Activated naive CD8-positive, alpha-beta T cell treated with anti-CD3 and anti-CD28 coated beads for 36 hours (primary cell): ENCODE measurements at places on chromosomes 12 and 14.

DNA sequence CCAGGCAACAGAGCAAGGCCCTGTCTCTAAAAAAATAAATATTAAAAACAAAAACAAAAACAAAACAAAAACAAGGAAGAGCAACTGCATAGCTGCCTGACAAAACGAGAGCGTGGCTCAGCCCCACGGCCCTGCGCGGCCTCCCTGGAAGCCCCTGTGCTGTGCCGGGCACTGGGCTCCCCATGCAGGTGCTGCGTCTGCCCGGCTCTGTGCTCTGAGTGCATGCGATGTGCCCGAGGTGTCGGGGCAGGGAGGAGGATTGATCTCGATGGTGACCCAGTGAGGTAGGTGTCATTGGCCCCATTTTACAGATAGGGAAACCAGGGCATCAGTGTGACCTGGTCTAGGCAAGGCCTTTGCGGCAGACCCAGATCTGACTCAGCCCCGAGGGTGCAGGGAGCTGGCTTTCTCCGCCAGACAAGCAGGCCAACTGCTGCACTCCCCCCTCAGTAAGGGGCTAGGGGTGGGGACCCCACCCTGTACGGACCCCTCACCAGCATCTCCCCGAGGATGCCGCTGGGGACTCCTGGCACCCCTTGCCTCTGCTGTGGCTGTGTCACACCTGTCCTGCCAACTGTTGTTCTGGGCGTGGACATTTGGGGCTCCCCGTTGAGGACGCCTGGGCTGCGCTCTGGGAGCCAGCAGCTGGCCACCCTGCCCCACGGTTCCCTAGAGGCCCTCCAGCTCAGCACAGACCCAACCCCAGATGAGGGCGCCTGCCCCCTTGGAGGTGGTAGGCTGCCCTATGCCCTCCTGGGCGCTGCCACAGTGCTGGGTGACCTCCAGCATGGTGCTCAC, 15.3 kb downstream of the GPR132 start:
- H3K27me3 ChIP-seq = peaks cover under 1% of the 10 kb centered on the region
- peaks cover 17% of the 10 kb centered on the region for H3K36me3 ChIP-seq
- no peak overlapping the region for H3K4me3 ChIP-seq
- H3K27ac ChIP-seq = no peak overlapping the region
- H3K4me1 ChIP-seq = peaks cover 12% of the 10 kb centered on the region
- no peak for DNase-seq

- no peaks in the 10 kb centered on the region for H3K36me3 ChIP-seq
- peaks cover 29% of the 10 kb centered on the region for H3K4me1 ChIP-seq
- no peak overlapping the region for H3K27ac ChIP-seq
These were observed 1.0 kb upstream of the ATG14 start for GRCh38 chr14:55412676-55413075.

GRCh38 chr12:21710958-21711775, 53.5 kb upstream of the LDHB start:
- H3K4me3 ChIP-seq = no peak overlapping the region
- H3K36me3 ChIP-seq = no peaks in the 10 kb centered on the region

DNA sequence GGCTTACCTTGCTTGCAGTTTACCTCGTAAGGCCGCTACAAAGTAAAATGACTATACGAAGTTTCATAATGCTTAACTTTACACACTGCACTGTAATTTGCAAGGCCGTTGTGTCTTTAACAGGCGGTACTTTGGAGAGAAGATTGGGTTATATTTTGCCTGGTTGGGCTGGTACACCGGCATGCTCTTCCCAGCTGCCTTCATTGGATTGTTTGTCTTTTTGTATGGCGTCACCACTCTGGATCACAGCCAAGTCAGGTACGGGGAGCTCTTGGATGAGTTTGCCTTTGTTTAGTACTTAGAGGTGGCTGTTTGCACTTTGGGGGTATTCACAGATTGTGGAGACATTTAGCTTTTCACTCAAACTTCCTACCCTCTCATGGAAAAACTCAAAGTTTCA, 167.8 kb downstream of the SLC5A8 start:
- DNase-seq = no peak
- H3K27me3 ChIP-seq = peaks cover 4% of the 10 kb centered on the region
- H3K4me3 ChIP-seq = no peak overlapping the region
- no peak overlapping the region for H3K27ac ChIP-seq
- no peaks in the 10 kb centered on the region for H3K36me3 ChIP-seq
- peaks cover 2% of the 10 kb centered on the region for H3K4me1 ChIP-seq

GRCh38 chr12:119374635-119375034, 40.1 kb downstream of the CCDC60 start:
- no peak overlapping the region for H3K4me3 ChIP-seq
- no peak for DNase-seq
- no peak overlapping the region for H3K27ac ChIP-seq
- no peaks in the 10 kb centered on the region for H3K36me3 ChIP-seq
- H3K27me3 ChIP-seq = peaks cover 11% of the 10 kb centered on the region

GRCh38 chr12:93080994-93081809, 152.1 kb upstream of the EEA1 start:
- no peak for DNase-seq
- H3K4me3 ChIP-seq = no peak overlapping the region
- no peaks in the 10 kb centered on the region for H3K36me3 ChIP-seq
- no peaks in the 10 kb centered on the region for H3K27me3 ChIP-seq
- H3K4me1 ChIP-seq = peaks cover 2% of the 10 kb centered on the region
